Naive B cell (primary cell): ENCODE measurements at places on chromosomes 16 and 17. TPM values are rescaled to one million over a fixed set of nuclear protein-coding genes. Genes with fewer than 3 reads are reported as not detected.

The MYLK3 gene
- polyA plus RNA-seq: not detected

The KRT24 gene
- not detected for polyA plus RNA-seq

The ERBB2 gene
- polyA plus RNA-seq: 0.88 TPM

The HIC1 gene
- 0.35 TPM for polyA plus RNA-seq

DNA sequence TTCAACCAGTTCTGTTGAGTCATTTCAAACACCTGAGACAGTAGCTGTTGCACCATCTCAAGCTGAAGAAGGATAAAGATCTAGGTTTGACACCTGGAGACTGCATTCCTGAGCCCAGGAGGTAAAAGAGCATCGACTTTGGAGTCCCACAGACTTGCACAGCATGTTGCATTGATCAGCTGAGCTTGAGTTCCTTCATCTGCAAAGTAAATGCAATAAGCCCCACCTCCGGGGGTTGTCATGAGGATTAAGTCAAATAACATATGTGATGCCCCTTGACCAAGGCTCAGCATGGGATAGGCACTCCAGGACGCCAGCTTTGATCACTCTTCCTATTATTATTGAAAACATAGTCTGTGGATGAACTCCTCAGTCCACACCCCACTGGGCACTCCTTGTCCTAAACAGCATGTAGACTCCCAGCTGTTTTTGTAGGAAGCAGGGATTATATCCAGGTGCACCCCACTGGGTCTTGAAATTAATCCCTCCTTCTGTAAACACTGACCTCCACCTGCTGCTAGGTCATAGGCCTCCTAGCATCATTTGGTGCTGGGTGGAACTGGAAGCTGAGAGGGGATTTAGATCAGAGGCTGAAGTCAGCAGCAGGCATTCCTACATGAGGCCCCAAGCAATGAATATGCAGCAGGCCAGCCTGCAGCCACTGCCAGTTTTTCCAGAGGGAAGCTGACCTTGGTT, 259.0 kb downstream of the HS3ST4 start:
- no peaks in the 10 kb centered on the region for H3K4me1 ChIP-seq
- no peak overlapping the region for H3K4me3 ChIP-seq
- H3K27me3 ChIP-seq: peaks cover 5% of the 10 kb centered on the region
- H3K36me3 ChIP-seq: no peaks in the 10 kb centered on the region

DNA sequence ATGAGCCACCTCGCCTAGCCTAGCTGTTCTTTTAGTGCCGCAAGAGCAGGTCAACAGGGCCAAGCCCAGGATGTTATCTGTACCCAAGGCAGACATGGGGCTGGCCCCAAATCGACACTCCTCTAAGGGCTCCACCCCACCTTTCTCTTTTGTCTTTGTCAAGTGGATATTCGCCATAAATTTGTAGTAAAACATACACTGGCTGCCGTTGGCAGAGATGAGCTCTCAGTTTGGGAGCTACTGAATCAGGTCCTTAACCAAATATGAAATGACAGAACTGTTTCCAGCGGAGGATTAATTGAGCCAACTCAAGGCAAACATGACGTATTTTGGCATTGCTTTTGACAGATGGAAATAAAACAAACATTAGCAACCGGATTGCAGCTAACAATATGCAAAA, 556.9 kb upstream of the CDH5 start:
- no peak overlapping the region for H3K27ac ChIP-seq
- H3K27me3 ChIP-seq: peaks cover 9% of the 10 kb centered on the region
- no peak overlapping the region for H3K4me3 ChIP-seq
- no peaks in the 10 kb centered on the region for H3K4me1 ChIP-seq
- DNase-seq: no peak

GRCh38 chr16:25194273-25194878, 22.4 kb upstream of the AQP8 start:
- H3K4me3 ChIP-seq: no peak overlapping the region
- no peaks in the 10 kb centered on the region for H3K27me3 ChIP-seq
- no peak overlapping the region for H3K27ac ChIP-seq
- DNase-seq: no peak

- H3K4me3 ChIP-seq: no peak overlapping the region
- H3K36me3 ChIP-seq: peaks cover 6% of the 10 kb centered on the region
- H3K4me1 ChIP-seq: no peaks in the 10 kb centered on the region
- no peak overlapping the region for H3K27ac ChIP-seq
- H3K27me3 ChIP-seq: peaks cover 18% of the 10 kb centered on the region
Observed at GRCh38 chr17:19388791-19389785, 2.1 kb upstream of the MFAP4 start.

- no peak for DNase-seq
- H3K36me3 ChIP-seq: no peaks in the 10 kb centered on the region
- H3K27ac ChIP-seq: no peak overlapping the region
Observed at GRCh38 chr17:27529230-27529796, 73.1 kb downstream of the KSR1 start.

GRCh38 chr17:969811-970355, 9.7 kb downstream of the NXN start:
- H3K36me3 ChIP-seq: no peaks in the 10 kb centered on the region
- H3K27me3 ChIP-seq: peaks cover 20% of the 10 kb centered on the region
- H3K4me1 ChIP-seq: no peaks in the 10 kb centered on the region
- H3K27ac ChIP-seq: no peak overlapping the region
- no peak for DNase-seq

DNA sequence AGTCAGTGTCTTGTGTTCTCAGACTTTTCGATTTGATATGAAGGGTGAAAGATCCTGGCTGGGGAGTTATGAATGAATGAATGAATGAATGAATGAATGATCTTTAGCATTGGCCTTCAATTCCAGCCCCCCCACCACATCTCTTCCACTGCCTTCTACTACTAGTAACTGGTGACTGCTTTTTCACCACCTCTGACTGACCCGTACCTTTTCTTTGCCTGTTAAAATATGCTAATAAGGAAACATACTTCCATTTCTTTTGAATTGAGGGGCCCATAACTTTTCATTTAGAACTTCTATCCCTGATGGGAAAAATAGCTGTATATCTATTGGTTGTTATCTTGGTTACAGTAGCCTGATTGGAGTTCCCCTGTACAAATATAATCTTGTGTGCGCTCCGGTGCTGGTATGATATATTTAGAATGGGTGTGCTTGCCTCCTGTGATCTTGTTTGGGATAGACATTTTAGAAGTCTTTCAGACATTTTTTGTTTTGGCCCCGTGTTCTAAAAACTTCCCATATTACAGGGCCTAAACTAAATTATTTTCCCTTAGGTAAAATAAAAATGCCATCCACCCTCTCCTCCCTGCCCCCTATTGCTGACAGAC, 3.4 kb downstream of the LYRM1 start:
- DNase-seq: no peak
- no peaks in the 10 kb centered on the region for H3K36me3 ChIP-seq
- H3K4me1 ChIP-seq: peaks cover 63% of the 10 kb centered on the region
- peak overlapping the region; percentile 72 for H3K4me3 ChIP-seq
